Thoracic aorta (tissue), 2 donors: ENCODE measurements at places on chromosomes 6 and 20.

DNA sequence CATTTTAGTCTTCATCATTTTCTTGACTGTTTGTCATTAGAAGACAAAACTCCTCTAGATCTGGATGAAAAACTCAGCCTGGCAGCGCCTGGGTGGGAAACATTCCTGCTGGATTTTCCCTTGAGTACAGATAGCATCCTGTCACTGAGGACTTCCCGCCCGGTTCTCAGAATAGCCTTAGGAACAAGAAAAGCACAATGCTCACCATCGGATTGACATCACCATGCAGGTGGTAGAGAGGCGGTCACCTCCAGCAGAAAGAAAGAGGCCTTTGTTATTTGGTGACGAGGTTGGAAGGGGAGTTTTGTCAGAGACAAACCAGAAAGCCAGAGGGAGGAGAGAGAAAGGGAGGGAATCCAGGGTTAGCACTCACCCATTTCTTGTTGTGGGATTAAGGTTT, 39.8 kb downstream of the KIF25 start:
- DNase-seq, result no peak
- no peak overlapping the region for H3K4me3 ChIP-seq
- no peaks in the 10 kb centered on the region for H3K36me3 ChIP-seq
- no peak overlapping the region for H3K27ac ChIP-seq
- H3K4me1 ChIP-seq, result peaks cover 5% of the 10 kb centered on the region

DNA sequence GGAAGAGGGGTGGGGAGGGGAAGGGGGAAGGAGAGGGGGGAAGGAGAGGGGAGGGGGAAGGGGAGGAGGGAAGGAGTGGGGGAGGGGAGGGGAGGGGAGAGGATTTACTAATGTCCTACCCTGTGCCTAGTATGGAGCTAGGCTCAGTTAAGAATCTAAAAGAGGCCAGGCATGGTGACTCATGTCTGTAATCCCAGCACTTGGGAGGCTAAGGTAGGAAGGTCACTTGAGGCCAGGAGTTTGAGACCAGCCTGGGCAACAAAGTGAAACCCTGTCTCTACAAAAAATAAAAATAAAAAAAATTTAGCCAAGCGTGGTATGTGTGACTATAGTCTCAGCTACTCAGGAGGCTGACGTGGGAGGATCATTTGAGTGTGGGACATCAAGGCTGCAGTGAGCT, 13.0 kb downstream of the UBE2J1 start:
- no peak overlapping the region for H3K27ac ChIP-seq
- no peak overlapping the region for H3K4me3 ChIP-seq
- DNase-seq, result no peak
- H3K4me1 ChIP-seq, result no peaks in the 10 kb centered on the region
- H3K27me3 ChIP-seq, result peaks cover 3% of the 10 kb centered on the region
- peaks cover 26% of the 10 kb centered on the region for H3K36me3 ChIP-seq

GRCh38 chr20:22681591-22682248, 97.3 kb upstream of the FOXA2 start:
- no peak overlapping the region for H3K27ac ChIP-seq
- H3K4me3 ChIP-seq, result no peak overlapping the region
- H3K36me3 ChIP-seq, result no peaks in the 10 kb centered on the region
- no peak for DNase-seq
- no peaks in the 10 kb centered on the region for H3K27me3 ChIP-seq
- no peaks in the 10 kb centered on the region for H3K4me1 ChIP-seq

DNA sequence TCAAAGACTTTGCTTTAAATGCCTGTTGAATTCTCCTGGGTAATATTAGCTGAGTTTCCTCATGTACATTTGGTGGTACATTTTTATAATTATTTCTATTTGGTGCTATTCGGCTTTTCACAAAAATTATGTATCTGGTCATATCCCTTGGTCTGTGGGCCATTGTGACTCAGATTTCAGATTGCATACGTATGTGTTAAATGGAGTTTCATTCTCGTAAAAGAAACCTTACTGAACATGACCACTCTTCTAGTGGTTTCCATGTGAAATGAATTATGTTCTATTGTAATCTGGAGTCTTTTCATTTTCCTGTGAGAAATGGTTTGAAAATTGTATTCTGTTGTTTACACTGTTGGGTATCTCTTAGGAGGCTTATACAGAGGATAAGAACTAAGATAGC, 386.2 kb upstream of the FLRT3 start:
- no peaks in the 10 kb centered on the region for H3K36me3 ChIP-seq
- DNase-seq, result no peak
- no peak overlapping the region for H3K27ac ChIP-seq
- H3K27me3 ChIP-seq, result no peaks in the 10 kb centered on the region
- no peak overlapping the region for H3K4me3 ChIP-seq
- no peaks in the 10 kb centered on the region for H3K4me1 ChIP-seq

GRCh38 chr20:667351-668034, 8.1 kb downstream of the SCRT2 start:
- DNase-seq, result no peak
- H3K36me3 ChIP-seq, result no peaks in the 10 kb centered on the region
- H3K27ac ChIP-seq, result no peak overlapping the region

- H3K27me3 ChIP-seq, result no peaks in the 10 kb centered on the region
- H3K4me1 ChIP-seq, result peaks cover 10% of the 10 kb centered on the region
- no peak overlapping the region for H3K27ac ChIP-seq
- H3K4me3 ChIP-seq, result no peak overlapping the region
- peaks cover 57% of the 10 kb centered on the region for H3K36me3 ChIP-seq
These were observed 77.4 kb downstream of the ASXL1 start for GRCh38 chr20:32435449-32436107.
